Activated naive CD8-positive, alpha-beta T cell treated with anti-CD3 and anti-CD28 coated beads, Interleukin-2, amount 10 ng/mL, durations not matched to agents 7 days and 5 days (primary cell): ENCODE measurements at places on chromosomes 16 and 17. TPM values are rescaled to one million over a fixed set of nuclear protein-coding genes. Genes with fewer than 3 reads are reported as not detected.

GRCh38 chr17:4721203-4722135 lies 9.8 kb upstream of the MED11 start:
- DNase-seq, result peak; percentile 32
- peaks cover 22% of the 10 kb centered on the region for H3K4me1 ChIP-seq
- H3K27ac ChIP-seq, result peak overlapping the region; percentile 28
- H3K27me3 ChIP-seq, result peaks cover 3% of the 10 kb centered on the region
- peaks cover 36% of the 10 kb centered on the region for H3K36me3 ChIP-seq

GRCh38 chr16:73050201-73051099 lies 2.5 kb upstream of the ZFHX3 start:
- H3K36me3 ChIP-seq, result no peaks in the 10 kb centered on the region
- H3K4me3 ChIP-seq, result no peak overlapping the region
- peaks cover 29% of the 10 kb centered on the region for H3K27me3 ChIP-seq
- H3K27ac ChIP-seq, result no peak overlapping the region

TOX3 gene
- not detected for total RNA-seq

DNA sequence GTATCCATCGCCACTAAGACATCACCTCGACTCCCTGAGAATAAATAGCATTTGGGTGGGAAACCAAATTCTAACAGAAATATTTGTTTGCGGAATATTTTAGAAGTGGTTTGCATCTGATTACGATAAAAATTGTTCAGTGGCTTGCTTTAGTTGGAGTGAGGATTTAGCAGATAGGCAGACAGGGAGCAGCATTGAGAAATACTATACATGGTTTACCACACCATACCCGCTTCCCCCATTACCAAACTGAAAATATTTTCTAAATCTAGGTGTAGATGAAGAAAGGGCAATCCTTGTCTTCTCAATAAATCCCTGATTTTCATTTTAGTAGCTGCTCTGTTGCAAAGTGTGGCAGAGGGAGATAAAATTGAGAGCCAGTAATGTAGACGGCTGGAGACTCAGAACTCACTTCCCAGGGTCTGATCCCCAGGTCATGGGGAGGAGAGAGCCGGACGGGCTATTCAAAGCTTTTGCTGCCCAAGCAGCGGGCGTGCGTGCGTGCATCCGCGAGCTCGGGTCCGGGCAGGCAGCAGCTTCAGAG lies 808 bp upstream of the BAHCC1 start:
- peak overlapping the region; percentile 48 for H3K27ac ChIP-seq
- H3K27me3 ChIP-seq, result peaks cover 57% of the 10 kb centered on the region
- H3K4me3 ChIP-seq, result peak overlapping the region; percentile 13

SYNGR3 gene
- 2.2 TPM for total RNA-seq

NPIPA8 gene
- 18.8 TPM for total RNA-seq

RPL27 gene
- 1,039 TPM for total RNA-seq

KRTAP3-1 gene
- total RNA-seq, result not detected

TBC1D3G gene
- not detected for total RNA-seq

DNA sequence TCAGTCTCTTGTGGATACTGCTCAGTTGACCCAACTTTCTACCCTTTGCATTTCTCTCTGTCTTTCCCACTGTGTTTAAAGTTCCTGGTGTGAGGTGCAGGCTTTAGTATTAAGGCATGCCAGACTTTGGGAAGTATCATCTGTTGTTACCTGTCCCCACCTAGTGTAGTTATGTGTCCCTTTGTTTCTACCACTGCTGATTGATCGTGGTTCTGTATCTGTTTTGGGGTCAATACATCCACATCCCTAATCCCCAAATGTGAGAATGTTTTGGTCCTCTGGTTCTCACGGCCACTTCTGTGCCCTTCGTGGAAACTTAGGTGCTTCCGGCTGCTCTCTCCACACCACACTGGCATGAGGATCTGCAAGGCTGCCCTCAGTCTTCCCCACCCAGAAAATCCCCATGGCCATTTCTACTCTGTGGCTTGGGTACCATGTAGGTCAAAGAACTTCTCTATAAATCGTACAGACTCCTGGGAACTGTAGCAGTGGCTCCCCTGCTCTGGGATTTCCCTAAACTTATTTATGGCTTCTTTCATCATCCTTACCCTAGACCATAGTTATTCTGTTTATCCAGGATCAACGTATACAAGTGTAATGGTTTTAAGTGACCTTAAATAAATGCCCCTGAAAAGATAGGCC lies 443.2 kb downstream of the XYLT1 start:
- peak overlapping the region; percentile 53 for H3K27ac ChIP-seq
- peak overlapping the region; percentile 66 for H3K4me3 ChIP-seq
- H3K36me3 ChIP-seq, result peaks cover 9% of the 10 kb centered on the region
- DNase-seq, result no peak
- peaks cover 18% of the 10 kb centered on the region for H3K4me1 ChIP-seq

MARVELD3 gene
- total RNA-seq, result not detected

MYH11 gene
- not detected for total RNA-seq

DNA sequence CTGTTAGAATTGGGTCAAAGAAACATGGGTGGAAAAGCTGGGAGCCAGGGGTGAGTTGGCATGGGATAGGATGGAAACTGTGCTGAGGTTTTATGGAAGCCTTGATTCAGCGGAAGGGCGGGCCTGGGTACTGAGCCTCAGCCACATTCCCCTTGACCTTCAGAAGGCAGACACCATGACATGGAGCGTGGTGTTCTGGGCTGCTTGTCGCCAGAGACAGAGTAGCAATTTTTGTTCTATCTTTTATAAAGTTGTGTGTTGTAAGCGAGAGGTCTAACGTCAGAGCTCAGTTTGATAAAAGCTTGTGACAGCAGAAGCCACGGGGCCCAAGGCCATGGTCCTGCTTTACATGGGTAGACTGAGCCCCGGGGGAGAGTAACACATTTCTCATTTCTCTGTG lies 50.2 kb downstream of the SLC47A1 start:
- no peak overlapping the region for H3K27ac ChIP-seq
- no peaks in the 10 kb centered on the region for H3K36me3 ChIP-seq
- H3K4me1 ChIP-seq, result no peaks in the 10 kb centered on the region
- peaks cover 19% of the 10 kb centered on the region for H3K27me3 ChIP-seq
- H3K4me3 ChIP-seq, result no peak overlapping the region
- DNase-seq, result no peak

DNA sequence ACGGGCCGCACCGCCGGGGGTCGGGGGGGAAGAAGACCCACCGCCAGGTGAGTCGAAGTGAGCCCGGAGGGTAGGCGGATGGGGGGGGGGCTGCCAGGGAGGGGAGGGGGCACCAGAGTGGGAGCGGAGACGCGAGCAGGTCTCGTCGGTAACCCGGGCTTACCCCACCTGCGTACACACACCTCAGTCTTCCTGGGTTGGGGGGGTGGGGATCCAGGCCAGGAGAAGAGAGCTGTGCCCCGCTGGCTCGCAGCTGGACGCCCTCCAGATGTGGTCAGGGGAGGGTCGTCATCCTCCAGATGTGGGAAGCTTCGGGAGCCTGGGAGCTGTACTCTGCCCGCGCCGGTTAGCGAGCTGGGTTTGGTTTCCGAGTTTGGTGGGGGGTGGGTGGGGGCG lies 1.2 kb downstream of the CACNA1G start:
- no peak overlapping the region for H3K27ac ChIP-seq
- no peak for DNase-seq
- H3K36me3 ChIP-seq, result no peaks in the 10 kb centered on the region

ACACA gene
- 45.1 TPM for total RNA-seq

DNA sequence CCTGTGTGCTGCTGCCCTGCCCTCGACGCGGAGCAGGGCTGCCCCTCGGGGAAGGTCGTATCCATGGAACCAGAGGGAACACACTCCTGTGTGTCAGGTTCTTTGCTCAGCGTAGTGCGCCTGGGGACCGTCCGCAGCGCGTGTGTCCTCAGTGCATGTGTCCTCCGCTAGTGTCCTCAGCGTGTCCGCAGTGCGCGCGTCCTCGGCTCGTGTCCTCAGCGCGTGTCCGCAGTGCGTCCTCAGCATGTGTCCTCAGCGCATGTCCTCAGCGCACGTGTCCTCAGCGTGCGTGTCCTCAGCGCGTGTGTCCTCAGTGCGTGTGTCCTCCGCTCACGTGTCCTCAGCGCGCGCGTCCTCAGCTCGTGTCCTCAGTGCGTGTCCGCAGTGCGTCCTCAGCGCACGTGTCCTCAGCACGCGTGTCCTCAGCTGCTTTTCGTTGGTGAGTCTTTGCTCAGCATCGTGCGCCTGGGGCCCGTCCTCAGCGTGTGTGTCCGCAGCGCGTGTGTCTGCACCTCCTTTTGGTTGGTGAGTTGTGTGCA lies 59.2 kb upstream of the ZNF750 start:
- peaks cover 13% of the 10 kb centered on the region for H3K4me1 ChIP-seq
- no peaks in the 10 kb centered on the region for H3K27me3 ChIP-seq
- DNase-seq, result no peak
- no peak overlapping the region for H3K4me3 ChIP-seq
- peaks cover 15% of the 10 kb centered on the region for H3K36me3 ChIP-seq

- no peaks in the 10 kb centered on the region for H3K36me3 ChIP-seq
- no peak for DNase-seq
- H3K4me3 ChIP-seq, result no peak overlapping the region
- H3K4me1 ChIP-seq, result no peaks in the 10 kb centered on the region
- no peak overlapping the region for H3K27ac ChIP-seq
These were observed 500.8 kb downstream of the KCNJ18 start for GRCh38 chr17:22193113-22193512.

- peak overlapping the region; percentile 92 for H3K4me3 ChIP-seq
- DNase-seq, result no peak
- H3K4me1 ChIP-seq, result peaks cover 23% of the 10 kb centered on the region
- H3K27me3 ChIP-seq, result no peaks in the 10 kb centered on the region
- peaks cover 6% of the 10 kb centered on the region for H3K36me3 ChIP-seq
These were observed 561 bp downstream of the AXIN1 start for GRCh38 chr16:351804-352520.

- H3K27ac ChIP-seq, result peak overlapping the region; percentile 99
- peaks cover 57% of the 10 kb centered on the region for H3K4me1 ChIP-seq
- peak overlapping the region; percentile 97 for H3K4me3 ChIP-seq
- H3K36me3 ChIP-seq, result peaks cover 82% of the 10 kb centered on the region
These were observed 5.7 kb downstream of the CCR7 start for GRCh38 chr17:40559564-40559916.

ERN2 gene
- not detected for total RNA-seq

DNA sequence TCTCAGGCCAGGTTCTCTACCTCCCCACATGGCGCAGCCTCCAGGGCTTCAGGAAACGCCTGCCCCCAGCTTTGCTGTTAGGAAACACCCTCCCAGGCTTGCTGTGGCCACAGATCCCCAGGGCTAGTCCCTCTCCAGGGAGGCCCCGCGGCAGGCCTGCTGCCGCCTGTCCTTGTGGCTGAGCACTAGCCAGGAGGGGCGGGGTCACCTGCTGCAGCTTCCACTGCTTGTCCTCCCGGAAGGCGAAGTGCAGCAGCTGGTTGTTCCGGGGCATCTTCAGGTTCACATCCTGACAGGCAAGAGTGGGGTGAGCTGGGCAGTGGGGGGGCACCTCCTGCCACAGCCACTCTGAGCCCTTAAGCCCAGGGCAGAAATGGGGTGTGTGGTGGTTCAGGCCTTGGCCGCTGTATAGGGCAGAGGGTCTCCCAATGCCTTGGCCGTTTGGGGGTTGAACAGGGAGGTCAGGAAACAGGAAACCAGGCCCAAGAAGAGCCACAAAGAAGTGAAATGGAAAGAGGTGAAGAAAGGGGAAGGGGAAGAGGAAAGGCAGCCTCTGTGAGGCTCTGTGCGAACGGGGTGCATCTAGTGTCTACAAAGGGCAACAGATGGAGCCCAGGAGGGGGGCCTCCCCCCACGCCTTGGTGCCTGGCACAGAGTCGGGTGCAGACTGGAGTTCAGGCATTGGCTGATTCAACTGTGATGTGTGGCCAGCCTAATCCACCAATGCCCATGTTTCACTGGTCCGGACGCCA lies 2.0 kb downstream of the ROGDI start:
- H3K27ac ChIP-seq, result peak overlapping the region; percentile 18
- peak overlapping the region; percentile 66 for H3K4me3 ChIP-seq
- peaks cover 6% of the 10 kb centered on the region for H3K36me3 ChIP-seq

DNA sequence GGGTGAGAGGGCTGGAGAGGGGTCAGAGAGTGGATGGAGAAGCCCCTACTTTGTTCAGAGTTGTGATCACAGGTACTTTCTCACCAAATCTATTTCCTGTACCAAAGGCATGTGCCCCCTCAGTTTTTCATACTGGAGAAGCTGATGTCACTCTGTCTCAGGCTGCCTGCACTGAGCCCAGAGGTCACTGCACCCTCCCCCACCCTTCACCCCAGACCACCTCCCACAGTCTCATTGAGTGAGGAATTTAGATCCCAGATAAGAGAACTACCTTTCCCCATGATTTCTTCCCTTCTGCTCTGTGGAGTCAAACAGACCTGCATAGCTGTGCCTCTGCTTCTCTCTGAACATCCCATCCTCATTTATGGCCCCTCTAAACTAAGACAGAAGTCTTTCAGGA lies 140.0 kb upstream of the IRX6 start:
- no peak overlapping the region for H3K4me3 ChIP-seq
- H3K27ac ChIP-seq, result no peak overlapping the region
- no peaks in the 10 kb centered on the region for H3K4me1 ChIP-seq
- H3K36me3 ChIP-seq, result no peaks in the 10 kb centered on the region
- peaks cover 3% of the 10 kb centered on the region for H3K27me3 ChIP-seq

DNA sequence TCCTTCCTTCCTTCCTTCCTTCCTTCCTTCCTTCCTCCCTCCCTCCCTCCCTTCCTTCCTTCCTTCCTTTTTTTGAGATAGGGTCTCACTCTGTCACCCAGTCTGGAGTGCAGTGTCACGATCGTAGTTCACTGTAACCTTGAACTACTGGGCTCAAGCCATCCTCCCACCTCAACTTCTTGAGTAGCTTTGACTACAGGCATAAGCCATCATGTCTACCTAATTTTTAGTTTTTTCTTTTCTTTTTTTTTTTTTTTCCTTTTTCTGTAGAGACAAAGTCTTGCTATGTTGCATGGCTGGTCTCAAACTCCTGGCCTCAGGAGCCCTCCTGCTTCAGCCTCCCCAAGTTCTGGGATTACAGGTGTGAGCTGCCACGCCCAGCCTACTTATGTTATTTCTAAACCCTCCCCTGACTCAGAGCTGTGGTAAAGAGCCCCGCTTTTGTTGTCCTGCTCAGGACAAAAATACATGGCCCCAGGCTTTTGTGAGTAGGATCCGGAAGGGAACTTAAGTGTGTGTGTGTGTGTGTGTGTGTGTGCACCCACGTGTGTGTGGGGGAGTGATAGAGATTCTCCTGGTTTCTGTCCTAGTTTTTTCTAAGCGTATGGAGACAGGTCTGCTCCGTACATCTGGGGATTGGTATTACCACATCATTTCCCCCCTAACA lies 67.1 kb downstream of the PRKCB start:
- no peak overlapping the region for H3K27ac ChIP-seq
- H3K36me3 ChIP-seq, result peaks cover 25% of the 10 kb centered on the region
- no peak overlapping the region for H3K4me3 ChIP-seq
- peaks cover 27% of the 10 kb centered on the region for H3K4me1 ChIP-seq

DNA sequence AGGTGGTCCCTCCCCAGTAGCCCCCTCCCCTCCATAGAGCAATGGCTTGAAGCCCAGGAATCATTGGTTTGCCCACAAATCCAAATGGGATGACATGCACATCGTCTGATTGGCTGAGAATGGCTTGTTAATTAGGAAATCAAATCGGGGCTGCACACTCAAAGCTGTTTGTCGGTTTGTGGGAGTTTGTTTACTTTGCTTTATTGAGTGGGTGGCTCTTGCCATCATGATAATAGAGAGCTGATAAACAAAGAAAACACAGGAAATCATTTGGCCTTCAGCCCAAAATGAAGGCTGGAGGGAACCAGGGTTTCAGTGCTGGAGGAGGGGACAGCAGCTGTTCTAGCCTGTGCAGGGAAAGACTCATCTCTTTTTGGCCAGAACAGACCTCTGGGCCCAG lies 316.3 kb downstream of the CBLN1 start:
- H3K4me3 ChIP-seq, result no peak overlapping the region
- H3K4me1 ChIP-seq, result no peaks in the 10 kb centered on the region
- no peaks in the 10 kb centered on the region for H3K36me3 ChIP-seq
- H3K27ac ChIP-seq, result no peak overlapping the region
- no peak for DNase-seq
- no peaks in the 10 kb centered on the region for H3K27me3 ChIP-seq

- H3K4me3 ChIP-seq, result peak overlapping the region; percentile 83
- H3K27ac ChIP-seq, result no peak overlapping the region
These were observed 54.2 kb downstream of the SREBF1 start for GRCh38 chr17:17782523-17783115.
